ENCODE measurements at places on chromosomes 13 and 19.

- DNase-seq: no peak
These were observed 5.2 kb downstream of the TRIP10 start for GRCh38 chr19:6744381-6745301.

GRCh38 chr19:51066393-51067186 lies 1.7 kb upstream of the KLK13 start:
- no peak for DNase-seq

GRCh38 chr19:7371001-7371400 lies 22.3 kb downstream of the ARHGEF18 start:
- DNase-seq: no peak

GRCh38 chr13:84279166-84279565 lies 396.9 kb upstream of the SLITRK1 start:
- DNase-seq: no peak

DNA sequence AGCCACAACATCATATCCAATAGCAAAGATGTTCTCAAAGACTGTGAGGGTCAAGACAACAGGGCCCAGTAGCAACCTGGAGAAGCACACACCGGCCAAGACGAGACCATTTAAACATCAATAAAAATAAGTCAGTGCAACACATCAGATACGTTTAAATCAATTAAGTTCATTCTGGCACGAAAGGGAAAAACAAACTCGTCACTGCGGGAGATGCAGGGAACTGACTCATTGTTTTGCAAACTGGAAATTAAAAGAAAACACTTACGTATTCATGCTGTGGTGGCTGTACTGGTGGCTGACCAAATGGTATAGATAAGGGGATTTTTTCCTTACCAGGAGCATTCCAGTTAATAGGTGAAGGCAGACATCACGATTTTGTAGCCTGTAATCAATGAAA lies 26.3 kb upstream of the SLC15A1 start:
- no peak for DNase-seq

DNA sequence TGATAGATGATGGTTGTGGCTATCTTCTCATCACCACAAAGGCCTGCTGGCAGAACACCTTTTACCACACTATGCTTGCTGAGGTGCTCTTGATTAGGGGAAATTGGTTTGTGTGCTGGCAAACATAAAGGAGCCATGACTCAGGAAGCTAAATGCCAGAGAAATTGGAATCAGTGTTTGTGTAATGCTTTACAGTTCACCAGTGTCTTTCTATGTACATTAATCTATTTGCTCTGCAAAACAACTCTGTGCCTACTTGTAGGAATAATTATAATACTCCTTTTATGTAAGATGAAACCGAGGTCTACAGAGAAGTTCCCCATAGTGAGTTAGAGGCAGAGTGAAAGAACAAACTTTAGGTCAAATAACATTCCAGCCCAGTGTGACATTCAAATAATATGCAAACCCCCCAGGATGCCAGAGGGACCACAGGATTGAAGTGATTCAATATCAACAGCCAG lies 390.5 kb upstream of the HTR2A start:
- DNase-seq: no peak

- peak; percentile 70 for DNase-seq
These were observed 2.5 kb upstream of the KEAP1 start for GRCh38 chr19:10505583-10506229.

DNA sequence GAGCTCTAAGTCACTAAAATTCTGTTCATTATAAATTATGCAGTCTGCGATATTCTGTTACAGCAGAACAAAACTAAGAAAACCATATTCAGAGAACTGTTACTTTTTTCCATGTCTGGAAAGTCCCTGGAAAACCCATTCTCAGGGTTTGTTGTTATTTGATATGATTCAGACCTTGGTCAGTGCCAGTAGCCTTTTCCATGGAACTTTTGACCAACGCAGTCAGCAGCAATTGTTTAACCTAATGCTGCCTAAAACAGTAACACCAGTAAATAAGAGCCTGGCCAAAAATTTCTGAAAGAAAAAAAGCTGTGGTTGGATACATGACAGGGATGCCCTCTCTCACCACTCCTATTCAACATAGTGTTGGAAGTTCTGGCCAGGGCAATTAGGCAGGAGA lies 402.7 kb downstream of the TBC1D4 start:
- no peak for DNase-seq

DNA sequence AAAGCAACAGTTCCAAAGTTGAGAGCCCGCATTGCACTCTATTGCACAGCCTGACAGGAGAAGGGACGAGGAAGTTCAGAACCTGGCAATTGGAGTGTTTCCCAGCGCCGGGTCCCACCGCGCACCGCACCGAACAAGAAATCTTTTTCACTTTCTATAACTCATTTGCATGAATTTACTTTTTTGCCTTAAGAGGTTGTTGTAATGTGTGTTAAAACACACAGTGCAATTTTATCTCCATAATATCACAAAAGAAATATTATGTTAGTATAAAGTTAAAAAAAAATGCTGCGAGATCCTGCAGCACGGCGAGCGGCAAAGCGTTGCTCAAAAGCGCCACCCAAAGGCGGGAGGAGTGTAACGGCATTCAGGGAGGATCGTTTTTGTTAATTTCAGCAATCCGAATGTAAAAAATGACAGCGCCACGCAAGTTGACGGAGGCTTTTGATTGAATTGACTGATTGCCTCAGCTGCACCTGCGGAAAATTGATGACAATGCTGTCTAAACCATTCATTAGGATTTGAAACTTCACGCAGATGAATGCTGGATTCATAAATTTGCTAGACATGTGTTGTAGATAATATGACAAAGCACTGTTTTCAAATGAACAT lies 303.6 kb upstream of the ZNF507 start:
- DNase-seq: no peak

DNA sequence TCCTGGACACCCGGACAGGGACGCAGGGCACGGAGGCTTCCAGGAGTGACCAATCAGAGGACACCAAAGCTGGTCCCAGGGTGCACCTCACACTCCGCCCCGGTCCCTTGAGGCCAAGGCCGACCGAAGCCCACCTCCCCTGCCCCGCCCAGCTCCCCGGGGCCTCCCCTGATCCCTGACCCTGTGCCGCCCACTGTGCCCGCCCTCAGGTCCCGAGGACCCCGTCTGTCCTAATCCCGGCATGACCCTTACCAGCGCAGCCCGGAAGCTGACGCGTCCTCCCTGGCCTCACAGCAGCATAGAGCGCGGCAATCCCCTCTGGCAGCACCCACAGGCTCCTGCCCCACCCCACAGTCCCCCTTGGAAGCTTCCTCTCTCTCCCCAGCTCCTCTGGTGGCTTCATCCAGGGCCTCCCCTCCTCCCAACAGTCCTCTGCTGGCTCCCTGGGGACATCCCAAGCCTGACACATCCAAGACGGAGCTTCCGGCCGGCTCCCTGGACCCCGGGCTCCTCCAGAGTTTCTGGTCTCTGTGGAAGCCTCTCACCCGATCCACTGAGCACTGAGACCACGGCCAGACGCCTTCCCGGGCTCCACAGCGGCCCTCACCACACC lies 7.4 kb upstream of the CDC34 start:
- DNase-seq: no peak

DNA sequence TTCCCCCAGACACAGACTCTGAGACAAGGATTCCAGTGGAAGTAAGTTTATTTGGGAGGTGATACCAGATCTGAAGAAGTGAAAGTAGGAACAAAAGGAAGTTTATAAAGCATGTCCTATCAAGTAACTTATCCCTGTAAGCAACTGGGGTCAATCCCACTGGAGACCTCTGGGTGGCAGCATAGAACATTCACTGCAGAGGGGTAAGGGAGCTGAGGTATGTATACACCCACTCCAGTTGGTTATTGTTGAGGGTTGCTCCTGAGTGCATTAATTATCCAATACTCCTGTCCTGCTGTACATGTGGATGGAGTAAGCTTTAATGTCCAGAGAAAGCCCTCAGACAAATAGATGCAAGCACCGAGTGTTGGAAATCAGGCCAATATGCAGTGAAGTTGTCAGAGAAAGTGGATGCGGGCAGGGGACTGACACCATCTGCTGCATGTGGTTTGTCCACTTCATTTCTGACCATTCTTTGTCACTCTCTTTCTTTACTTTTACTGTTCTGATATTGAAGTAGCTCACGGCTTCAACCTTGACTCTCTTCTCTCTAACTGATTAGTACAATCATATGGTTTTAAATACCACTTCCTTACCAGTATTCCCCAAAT lies 46.7 kb downstream of the NOTCH3 start:
- DNase-seq: peak; percentile 66

DNA sequence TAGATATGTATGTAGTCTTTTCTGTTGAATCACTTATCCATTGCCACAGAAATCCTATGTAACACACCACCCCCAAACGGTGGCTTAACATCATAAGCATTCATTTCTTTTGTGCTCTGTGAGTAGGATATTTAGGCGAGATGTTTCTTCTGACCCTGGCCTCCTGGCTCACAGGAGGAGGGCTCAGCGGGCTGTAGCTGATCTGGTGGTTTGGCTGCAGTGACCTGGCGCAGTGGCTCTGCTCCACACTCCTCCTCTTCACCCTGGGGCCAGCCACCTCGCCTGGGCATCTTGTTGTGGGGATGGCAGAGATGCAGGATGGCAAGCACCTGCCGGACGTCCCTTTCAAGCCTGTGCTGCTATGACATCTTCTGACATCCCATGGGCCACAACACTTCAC lies 147.1 kb upstream of the IRS2 start:
- DNase-seq: no peak

DNA sequence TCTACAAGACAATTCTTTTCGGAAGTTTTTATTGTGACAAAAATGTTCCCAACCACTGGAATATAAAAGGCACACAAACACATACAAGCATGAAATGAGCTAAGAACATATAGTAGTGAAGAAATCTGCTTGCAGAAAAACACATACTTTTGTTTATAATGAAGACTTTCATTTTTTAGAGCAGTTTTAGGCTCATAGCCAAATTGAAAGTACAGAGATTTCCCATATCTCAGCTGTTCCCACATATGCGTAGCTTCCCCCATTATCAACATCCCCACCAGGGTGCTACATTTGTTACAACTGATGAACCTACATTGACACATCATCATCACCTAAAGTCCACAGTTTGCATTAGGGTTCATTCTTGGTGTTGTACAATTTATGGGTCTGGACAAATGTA lies 249.4 kb downstream of the KCTD12 start:
- no peak for DNase-seq

DNA sequence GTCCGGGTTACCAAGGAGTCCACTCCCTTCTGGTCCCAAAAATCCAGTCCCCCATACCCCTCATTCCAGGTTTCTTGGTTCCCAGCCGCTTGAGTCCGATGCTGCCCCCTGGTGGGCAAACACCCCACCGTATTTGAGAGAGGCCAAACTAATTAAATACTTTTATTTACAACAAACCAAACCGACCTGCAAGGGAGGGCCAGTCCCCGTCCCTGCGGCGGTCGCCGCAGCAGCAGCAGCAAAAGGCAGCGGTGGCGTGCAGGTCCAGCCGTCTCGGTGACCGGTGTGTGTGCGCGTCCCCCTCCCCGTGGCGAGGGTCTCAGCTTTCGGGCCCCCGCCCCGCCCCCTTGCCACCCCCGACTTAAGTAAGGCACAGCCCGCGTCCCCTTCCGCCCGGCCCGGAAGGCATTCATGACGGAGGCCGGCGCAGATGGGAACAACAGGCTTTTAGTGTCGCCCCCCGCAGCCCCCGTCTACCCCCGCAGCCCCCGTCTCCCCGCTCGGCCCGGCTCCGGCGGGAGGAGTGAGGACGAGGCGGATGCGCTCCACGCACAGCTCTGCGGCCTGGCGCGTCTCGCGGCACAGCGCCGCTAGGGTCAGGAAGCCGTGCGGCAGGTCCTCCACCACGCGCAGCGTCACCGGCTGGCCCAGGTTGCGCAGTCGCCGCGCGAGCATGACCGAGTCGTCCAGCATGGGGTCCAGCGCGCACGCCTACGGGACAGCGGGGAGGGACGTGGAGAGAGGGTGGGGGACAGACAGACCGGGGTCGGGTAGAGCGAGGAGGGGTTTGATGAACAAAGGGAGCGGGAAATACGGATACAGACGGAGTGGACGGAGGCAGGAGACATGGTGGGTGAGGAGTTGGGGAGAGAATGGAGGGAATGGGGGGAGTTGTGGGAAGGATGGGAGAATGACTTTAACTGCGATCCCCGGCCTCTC lies 11.5 kb upstream of the CNFN start:
- peak; percentile 78 for DNase-seq

DNA sequence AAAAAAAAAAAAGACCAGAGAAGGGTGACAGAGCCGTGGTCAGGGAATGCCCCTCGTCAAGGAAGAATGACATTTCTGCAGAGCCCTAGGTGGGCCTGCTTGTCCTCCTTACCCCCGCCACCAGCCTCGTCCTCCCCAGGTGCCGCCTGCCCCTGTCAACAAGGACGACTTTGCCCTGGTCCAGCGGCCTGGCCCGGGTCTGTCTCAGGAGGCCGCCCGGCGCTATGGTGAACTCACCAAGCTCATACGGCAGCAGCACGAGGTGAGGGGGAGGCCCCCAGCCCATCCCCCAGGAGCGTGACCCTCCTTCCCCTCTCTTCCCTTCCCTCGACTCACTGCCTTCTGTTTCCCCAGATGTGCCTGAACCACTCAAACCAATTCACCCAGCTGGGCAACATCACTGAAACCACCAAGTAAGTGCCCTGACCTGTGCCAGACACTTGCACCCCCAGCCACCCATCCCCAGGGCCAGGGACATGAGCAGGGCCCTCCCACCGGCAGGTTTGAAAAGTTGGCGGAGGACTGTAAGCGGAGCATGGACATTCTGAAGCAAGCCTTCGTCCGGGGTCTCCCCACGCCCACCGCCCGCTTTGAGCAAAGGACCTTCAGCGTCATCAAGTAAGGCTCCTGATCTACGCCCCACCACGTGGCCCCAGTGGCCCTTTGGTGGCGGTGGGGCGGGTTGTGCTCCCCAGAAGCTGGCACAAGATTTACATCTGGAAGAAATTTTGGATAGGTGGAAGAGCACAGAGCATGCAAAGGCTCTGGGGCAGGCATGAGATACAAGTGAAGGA lies 14.8 kb downstream of the PODNL1 start:
- no peak for DNase-seq

DNA sequence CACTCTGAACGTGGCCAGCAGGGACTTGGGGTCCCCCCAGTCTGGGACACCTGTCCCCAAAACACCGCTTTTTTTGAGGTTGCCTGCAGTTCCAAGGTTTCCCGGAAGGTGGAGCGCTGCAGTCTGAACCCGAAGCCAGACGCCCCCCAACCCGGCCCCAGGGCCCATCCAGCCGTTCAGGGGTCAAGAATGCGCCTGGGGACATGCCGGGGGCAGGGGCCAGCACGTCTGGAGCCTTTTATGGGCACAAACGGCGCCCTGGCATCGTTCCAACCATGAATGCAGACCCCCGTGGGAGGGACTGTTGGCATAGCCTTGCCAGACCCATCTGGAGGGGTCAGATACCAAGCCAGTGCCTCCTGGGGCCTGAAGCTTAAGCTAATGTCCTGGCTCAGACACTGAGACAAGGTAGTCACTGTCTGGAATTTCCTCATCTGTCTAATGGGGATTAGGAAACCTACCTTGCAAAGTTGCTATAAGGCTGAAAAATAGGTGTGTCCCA lies 6.9 kb downstream of the S1PR5 start:
- peak; percentile 38 for DNase-seq

GRCh38 chr19:40466219-40466984 lies 399 bp upstream of the SPTBN4 start:
- peak; percentile 59 for DNase-seq

- no peak for DNase-seq
These were observed 778.7 kb downstream of the OLFM4 start for GRCh38 chr13:53807251-53807834.

- no peak for DNase-seq
These were observed 26.4 kb downstream of the CYSLTR2 start for GRCh38 chr13:48679941-48680680.

GRCh38 chr19:13366529-13367143 lies 139.6 kb downstream of the CACNA1A start:
- DNase-seq: peak; percentile 64

- no peak for DNase-seq
These were observed 71.9 kb upstream of the KLF12 start for GRCh38 chr13:74206061-74206561.

- DNase-seq: no peak
These were observed 888 bp downstream of the NOTCH3 start for GRCh38 chr19:15199661-15200552.
